ENCODE measurements at places on chromosomes 2 and 18.

- DNase-seq: no peak
Observed at GRCh38 chr18:32393407-32393806, 77.3 kb downstream of the GAREM1 start.

GRCh38 chr18:57792631-57793301, 10.3 kb downstream of the ATP8B1 start:
- no peak for DNase-seq

GRCh38 chr2:121359170-121359569, 74.2 kb upstream of the TFCP2L1 start:
- no peak for DNase-seq

- peak; percentile 45 for DNase-seq
Observed at GRCh38 chr2:150643114-150643725, 155.8 kb upstream of the RND3 start.

DNA sequence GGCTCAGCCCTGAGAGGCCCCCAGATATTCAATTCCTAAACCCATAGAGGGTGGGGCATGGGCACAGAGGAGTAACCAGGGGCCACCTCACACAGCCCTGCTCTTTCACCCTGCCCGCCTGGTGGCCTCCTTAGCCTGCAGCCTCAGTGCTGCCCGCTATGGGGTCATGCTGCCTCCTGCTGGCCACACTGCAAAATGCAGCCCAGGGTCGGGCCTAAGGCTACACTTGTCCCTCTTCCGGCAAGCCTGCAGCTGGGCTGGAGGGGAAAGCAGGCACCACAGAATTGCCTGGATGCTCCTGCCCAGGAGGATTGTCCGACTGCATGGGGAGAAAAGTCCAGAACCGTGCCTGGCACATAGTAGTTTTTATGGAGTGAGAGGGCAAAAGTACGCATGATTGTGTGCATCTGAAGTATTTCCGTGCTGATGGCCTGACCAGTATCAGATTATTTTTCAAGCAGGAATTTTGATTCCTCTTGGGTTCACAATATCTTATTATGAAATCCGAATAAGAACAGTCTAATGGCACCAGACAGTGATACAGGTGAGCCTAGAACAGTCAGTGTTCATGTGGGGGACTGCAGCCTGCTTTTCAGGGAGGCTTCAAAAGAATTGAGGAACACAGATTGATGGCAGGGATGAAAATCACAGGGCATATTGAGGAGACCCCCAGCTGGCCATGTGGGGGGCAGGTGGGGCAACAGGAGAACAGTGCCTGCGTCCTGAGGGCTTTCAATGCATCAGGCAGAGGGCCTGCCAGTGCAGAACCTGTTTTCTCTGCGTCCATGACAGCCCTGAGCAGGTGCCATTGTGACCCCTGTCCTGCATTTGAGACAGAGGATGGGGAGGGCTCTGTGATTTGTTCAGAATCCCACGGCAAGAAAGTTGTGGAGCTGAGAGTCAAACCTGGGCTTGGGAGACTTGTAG, 51.2 kb upstream of the ALPP start:
- peak; percentile 31 for DNase-seq

GRCh38 chr18:56115071-56116015, 523.0 kb downstream of the TXNL1 start:
- no peak for DNase-seq

- no peak for DNase-seq
Observed at GRCh38 chr2:158172719-158173118, 71.0 kb downstream of the UPP2 start.

GRCh38 chr2:161028581-161028980, 131.6 kb upstream of the TANK start:
- no peak for DNase-seq

DNA sequence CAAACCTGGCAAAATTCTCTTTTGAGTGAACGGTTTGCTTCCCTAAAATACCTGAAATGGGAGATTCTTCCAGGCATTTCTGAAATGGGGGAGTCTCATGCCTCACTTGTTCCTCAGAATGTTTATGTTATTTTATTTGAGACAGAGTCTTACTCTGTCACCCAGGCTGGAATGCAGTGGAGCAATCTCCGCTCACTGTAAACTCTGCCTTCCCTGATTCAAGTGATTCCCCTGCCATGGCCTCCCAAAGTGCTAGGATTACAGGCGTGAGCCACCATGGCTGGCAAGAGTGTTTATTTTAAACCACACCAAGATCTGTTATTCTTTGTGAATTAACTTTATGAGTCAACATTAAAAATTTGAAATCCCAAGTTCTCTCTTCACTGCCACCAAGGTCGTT, 6.4 kb upstream of the FHL2 start:
- peak; percentile 79 for DNase-seq

Measured in fibroblast of skin of right quadriceps (primary cell).